G401 (cell line): ENCODE measurements at places on chromosomes 4 and X. TPM values are rescaled to one million over a fixed set of nuclear protein-coding genes. Genes with fewer than 3 reads are reported as not detected.

- DNase-seq, result no peak
These were observed 107.8 kb downstream of the CCSER1 start for GRCh38 chr4:90234916-90235547.

DNA sequence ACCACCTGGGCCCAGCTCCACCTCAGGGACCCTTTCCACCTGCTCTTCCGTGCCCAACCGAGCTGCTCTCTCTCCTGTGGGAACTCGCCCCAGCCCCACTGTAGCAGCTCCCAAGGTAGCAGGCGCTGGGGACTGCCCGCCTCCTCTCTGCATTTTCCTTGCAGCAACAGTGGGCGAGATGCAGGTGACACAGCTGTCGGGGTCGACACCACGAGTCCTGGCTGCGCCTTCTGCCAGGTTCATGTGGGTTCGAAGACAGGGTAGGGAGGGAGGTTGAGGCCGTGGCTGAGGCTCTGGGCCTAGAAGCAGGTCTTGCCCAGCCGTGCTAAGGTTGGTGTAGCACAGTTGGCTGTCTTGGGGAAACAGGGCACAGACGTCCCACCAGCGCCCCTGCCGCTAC lies 245.2 kb upstream of the FSTL5 start:
- no peak for DNase-seq

- DNase-seq, result no peak
These were observed 2.9 kb downstream of the GAK start for GRCh38 chr4:929096-929765.

DNA sequence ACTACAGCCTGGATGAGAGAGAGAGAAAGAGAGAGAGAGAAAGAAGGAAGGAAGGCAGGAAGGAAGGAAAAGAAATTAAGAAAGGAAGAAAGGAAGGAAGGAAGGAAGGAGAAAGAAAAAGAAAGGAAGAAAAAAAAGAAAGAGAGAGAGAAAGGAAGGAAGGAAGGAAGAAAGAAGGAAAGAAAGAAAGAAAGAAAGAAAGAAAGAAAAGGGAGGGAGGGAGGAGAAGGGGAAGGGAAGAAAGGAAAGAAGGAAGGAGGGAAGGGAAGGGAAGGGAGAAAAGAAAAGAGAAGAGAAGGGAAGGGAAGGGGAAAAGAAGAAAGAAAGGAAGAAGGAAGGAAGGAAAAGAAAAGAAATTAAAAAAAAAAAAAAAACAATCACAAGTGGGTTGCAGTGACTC lies 146.3 kb downstream of the OPHN1 start:
- no peak for DNase-seq

- no peak for DNase-seq
These were observed 193.1 kb upstream of the GPC4 start for GRCh38 chrX:133608406-133608805.

GRCh38 chr4:156594624-156595023 lies 377.0 kb downstream of the PDGFC start:
- peak; percentile 85 for DNase-seq

- no peak for DNase-seq
These were observed 6.6 kb downstream of the LNX1 start for GRCh38 chr4:53584658-53585057.

- DNase-seq, result no peak
These were observed 296.0 kb upstream of the SFRP2 start for GRCh38 chr4:154084864-154085263.

DNA sequence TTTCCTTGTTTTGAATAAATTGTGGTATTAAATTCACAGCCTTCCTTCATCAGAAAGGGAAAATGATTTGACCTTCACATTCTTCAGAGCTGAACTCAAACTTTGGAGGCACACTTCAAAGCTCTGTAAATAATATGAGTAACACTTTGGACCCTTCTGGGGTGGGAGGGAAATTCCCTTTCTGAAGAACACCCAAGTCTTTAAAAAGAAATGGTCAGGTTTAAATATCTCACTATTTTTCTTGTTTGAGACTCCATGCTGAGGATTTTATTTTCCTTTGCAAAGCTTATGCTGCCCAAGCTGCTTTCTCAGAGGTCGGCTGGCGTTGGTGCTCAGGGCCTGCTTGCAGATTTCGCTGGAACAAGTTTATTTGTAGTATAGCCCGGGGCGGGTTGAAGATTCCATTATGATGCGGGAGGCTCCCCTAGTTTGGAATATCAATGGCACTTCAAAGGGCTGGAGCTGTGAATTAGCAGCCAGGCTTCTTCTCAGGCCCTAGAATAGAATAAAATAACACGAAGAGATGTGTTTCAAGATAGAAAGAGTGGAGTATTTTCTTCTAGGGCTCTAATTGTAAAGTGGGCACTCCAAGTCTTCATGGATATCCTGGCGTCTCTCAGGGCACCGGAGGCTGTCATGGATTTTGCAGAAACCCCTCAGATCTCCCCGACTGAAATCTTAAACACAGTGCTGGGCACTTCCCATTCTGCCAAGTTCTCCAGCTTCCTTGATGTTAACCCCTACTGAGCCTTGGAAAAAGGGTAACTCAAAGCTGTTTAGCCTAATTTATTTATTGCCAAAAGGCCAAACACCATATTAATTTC lies 315.6 kb downstream of the GPAT3 start:
- DNase-seq, result peak; percentile 5

DNA sequence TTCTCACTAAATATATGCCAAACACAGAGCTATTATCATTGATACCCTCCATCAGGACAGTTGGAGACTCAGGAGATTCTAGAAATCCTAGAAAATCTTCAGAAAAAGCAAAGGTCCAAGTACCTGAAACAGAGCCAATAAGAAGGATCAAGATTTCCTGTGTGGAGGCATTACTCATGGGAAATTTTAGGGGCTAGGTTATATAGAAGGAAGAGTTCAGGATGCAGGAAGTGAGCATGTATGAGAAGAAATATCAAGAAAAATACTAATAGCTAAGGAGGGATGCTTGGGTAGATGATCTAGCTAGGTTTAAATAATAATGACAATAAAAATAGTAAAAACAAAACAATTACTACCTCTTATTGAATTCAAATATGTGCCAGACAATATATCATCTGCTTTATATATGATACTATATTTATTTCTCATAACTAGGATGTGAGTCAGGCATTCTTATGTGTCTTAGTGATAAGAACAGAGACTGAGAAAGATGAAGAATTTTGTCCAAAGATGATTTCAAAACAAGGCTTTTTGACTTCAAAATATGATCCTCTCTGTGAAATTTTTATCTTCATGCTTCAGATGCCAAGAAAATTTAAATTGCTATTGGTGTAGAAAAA lies 66.4 kb upstream of the HHIP start:
- no peak for DNase-seq

- DNase-seq, result no peak
These were observed 80.9 kb downstream of the LARP7 start for GRCh38 chr4:112717856-112718255.

GRCh38 chr4:179582164-179582905 lies 2140.1 kb upstream of the AGA start:
- no peak for DNase-seq

DNA sequence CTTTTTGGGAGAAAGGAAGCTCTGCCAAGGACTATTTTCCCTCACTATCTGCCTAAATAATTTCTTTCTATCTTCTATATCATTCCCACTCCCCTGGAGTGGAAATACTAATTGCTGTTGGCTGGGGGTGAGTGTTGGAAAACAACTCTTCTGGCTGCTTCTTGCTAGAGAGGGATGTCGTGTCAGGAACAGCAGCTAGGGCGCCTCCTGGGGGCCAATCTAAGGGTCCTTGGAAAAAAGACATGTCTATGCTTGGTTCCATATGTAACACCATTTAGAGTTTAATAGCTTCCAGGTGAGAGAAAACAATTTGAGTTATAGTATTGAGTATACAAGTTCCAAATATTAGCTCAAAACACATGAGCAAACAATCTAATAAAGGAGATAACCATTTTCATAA lies 111.3 kb downstream of the MAGEE1 start:
- no peak for DNase-seq

GRCh38 chr4:112213091-112213490 lies 18.5 kb upstream of the AP1AR start:
- DNase-seq, result no peak

DNA sequence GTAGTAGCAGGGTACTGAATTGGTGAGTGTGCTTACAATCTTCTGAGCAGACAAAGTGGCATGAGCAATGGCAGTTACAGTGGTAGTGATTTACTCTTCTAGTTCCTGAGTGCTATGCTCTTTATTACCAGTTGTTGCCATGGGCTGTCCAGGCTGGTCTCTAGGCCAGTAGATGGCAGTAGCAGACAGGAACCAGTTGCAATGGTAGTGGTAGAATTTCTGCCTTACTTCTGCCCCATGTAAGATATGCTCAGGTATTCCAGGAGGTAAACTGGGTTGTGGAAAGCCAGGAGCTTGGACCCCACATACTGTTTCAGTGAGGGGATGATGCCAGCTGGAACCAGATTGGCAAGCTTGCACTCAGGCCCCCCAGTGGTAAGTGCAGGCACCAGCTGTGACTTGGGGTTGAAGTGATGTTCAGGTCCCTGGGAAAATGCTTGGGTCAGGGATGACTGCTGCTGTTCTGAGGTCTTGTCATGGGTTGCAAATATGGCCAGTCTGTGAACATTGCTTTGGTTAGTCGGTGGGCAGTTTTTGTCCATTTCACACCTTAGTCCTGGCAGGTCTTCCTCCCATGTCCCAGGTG lies 63.0 kb upstream of the ZXDB start:
- peak; percentile 0 for DNase-seq

- DNase-seq, result no peak
These were observed 82.1 kb downstream of the GUCY2F start for GRCh38 chrX:109399831-109400230.

DNA sequence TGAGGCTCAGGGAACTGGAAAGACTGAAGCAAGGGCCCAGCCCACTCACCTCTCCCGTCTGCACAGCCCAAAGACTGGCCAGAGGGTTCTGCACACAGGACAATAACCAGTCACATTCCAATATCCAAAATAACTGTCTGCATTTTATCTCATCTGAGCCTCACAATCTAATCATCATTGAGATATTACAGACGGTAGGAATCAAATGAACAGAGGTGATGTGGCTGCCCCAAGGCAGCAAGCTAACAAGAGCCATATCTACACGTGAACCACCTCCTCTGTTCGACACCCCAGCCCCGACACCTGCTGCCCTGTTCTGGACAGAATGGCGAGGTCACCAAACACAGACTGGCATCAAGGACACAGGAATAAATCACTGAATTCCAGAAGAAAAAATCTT lies 60.5 kb downstream of the AFAP1 start:
- DNase-seq, result no peak

DNA sequence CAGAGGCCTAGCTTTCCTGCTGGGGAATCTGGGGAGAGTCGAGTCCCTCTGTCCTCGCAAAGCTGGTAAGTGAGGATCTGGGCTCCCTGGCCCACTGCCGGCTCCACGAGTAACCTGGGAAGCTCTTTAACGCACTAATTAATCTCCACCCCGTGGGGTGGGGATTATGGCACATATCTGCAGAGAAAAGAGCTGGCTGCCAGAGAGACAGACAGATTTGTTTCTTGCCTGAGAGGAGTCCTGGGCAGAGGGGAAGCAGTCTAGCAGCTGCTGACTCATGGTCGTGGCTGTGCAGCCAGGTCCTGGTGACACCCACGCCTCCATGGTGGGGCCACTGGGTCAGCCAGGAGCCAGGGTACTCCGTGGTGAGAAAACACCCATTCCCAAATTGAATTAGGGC lies 14.0 kb downstream of the SORCS2 start:
- no peak for DNase-seq

DNA sequence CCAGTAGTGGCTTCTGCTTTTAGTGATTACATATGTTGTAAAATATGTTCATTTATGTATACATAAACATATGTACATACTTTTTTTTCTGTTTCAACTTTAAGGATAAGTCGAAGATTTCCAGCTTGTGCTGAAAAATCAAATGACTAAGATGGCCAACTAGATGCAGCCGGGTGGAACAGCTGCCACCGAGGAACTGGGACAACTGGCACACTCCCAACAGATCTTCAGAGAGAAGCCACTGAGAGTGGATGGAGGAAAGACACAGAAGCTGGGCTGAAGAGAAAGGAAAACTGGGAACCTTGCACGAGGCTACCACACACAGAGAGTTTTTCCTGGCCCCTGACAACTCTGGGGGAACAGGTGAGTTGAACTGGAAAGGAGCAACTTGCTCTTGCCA lies 207.5 kb downstream of the FAM47B start:
- no peak for DNase-seq

The SOX3 gene
- total RNA-seq, result not detected in 2 replicates

The SNCA gene
- total RNA-seq, result 112 and 125 TPM in 2 replicates

The INPP4B gene
- total RNA-seq, result 62.1 and 70.7 TPM in 2 replicates

The STARD8 gene
- 0.31 and 0.98 TPM in 2 replicates for total RNA-seq

The LINC00632 gene
- total RNA-seq, result not detected in 2 replicates

The FAM47A gene
- not detected in 2 replicates for total RNA-seq

The CHIC2 gene
- 22.5 and 27.4 TPM in 2 replicates for total RNA-seq

The DAPP1 gene
- not detected in 2 replicates for total RNA-seq

The PNCK gene
- 0.74 TPM in 1 of 2 replicates, not detected in the other for total RNA-seq

The UGT2B10 gene
- total RNA-seq, result not detected in 2 replicates

The ANXA10 gene
- not detected in 2 replicates for total RNA-seq

The DMRTC1 gene
- not detected in 2 replicates for total RNA-seq

The MAOA gene
- total RNA-seq, result 0.18 and 1.1 TPM in 2 replicates

The RBMXL3 gene
- total RNA-seq, result not detected in 2 replicates
